ENCODE measurements at places on chromosomes 2 and 18.

GRCh38 chr2:120760446-120761135 is 24.9 kb downstream of the GLI2 start:
- DNase-seq, result no peak

DNA sequence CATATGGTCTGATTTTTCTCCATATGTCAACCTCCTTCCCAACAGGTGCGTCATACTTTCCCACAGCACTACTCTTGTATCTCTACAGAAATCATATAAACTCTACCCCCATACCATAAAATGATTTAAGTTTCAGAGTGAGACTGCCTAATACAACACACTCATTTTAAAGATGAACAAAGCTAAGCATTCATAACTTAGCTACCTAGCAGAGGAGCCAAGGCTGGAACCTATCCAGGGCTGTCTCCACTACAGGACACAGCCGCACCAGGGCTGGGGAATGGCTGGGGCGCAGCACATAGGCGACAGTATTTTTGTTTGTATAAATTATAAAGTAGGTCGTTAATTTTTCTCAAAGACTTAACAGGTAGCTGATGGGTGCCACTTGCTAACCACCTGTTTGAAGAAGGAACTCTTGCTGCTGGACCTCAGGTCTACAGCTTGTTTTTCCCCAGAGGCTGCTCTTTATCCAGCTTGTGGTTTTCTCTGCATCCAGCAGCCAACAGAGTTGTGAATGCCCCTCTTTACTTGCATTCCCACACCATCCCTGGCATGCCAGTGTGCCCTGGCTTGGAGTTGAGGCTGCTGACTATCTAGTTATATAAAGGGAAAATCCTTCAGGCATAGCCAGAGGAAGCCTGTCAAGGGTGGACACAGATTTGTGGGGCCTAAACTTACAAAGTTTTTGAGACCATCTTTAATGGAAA is 62.0 kb downstream of the HNRNPLL start:
- DNase-seq, result no peak

DNA sequence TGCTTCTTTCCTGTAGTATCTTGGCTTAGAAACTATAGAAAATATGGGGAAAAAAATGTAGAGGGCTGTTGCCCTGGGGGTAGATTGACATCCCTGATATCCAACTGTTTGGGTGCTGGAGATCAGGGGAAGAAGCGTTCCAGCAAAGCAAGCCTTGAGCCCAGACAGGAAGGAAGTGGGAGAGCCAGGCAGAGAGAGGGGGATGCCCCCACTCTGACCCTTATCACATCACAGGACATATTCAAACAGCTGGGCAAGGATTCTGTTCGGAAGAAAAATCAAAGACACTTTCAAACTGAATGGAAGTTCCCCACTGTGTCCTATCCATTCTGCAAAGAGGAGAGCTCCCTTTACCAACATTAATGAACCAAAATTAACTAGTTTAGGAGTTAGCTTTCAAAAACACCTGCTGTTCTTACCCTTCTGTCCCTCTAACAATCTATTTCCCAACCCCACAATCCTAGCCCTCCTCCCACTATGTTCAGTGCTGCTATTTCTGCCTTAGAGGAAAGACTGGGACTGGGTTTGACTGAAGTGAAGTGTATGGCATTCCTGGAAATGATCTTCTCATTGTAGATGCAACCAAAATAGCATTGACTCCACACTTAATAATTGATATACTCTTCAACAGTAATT is 16.9 kb upstream of the KCNG3 start:
- no peak for DNase-seq

GRCh38 chr18:32802591-32803451 is 30.0 kb upstream of the KLHL14 start:
- no peak for DNase-seq

DNA sequence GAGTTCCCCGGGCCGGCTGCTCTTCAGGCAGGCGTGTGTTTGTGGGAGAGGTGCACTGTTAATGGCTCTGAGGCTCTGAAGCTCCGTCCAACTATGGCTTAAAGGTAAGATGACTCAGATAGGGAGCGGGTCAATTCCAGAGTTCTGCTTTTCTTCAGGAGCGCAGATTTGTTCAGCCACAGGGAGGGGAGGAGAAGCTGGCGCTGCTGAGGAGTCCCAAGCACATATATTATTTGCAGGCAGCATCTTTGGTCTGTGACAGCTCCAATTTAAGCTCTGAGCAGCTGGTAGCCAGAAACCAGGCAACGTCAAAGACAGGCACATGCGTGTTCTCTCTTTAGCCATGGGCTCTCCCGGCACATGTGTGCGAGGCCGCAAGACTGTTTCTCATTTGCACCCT is 229.2 kb downstream of the BCL2 start:
- no peak for DNase-seq

DNA sequence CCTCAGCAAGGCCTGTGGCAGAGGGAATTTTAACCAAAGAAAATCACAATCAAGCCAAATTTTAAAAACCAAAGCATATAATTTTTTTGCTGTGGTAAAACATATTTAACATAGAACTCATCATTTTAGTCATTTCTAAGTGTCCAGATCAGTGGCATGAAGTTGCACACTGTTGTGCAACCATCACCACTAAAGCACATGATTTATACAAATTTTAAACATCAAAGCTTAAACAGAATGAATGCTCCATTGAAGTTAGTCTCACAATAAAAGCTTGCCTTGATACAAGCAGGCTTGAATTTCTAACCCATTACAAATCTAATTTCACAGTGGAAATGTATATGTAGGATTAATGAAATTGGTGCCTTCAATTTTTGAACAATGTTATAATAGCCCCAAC is 31.2 kb downstream of the FTCDNL1 start:
- DNase-seq, result no peak

DNA sequence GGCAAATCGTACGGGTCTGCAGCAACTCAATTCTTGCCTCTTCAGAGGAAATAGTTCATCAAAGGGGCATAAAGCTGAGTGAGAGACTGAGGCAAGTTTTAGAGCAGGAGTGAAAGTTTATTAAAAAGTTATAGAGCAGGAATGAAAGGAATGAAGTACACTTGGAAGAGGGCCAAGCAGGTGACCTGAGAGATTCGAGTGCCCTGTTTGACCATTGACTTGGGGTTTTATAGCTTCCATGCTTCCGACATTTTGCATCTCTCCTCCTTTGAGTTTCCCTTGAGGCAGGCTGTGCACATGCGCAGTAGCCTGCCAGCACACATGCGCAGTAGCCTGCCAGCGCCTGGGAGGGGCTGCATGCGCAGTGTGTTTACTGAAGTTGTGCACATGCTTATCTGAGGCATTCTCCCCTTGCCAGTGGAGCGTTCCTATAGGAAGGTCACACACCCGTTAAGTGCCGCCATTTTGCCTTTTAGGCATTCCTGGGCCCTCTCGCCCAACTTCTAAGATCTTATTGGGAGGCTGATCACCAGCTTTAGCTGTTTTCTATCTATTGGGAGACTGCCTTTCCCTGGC is 265.5 kb upstream of the MGAT5 start:
- no peak for DNase-seq

- no peak for DNase-seq
These were observed 5.2 kb downstream of the TGIF1 start for GRCh38 chr18:3455090-3455635.

DNA sequence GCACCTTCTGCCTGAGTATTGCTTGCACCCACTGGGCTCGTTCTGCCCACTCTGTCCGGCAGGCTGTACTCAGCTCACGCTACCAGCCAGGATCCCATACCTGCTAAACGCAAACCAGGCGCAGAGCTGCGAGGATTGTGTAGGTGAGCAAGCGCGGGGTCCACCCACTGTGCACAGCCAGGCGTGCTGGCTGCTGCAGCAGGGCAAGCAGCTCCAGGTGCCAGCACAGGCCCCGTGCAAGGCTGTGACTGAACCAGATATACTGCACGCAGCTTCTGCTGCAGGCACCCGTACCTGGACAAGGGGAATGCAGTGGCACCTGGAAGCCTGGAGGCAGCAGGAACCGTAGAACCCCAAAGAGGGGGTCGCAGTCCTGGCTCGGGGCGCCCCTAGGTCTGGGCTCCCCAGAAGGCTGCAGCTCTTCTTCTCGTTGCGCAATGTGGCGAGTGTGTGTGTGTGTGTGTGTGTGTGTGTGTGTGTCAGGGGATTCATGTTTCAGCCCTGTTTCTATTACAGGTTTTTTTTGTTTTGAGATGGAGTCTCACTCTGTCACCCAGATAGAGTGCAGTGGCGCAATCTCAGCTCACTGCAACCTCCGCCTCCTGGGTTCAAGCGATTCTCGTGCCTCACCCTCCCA is 46.1 kb upstream of the RAB1A start:
- DNase-seq, result no peak

DNA sequence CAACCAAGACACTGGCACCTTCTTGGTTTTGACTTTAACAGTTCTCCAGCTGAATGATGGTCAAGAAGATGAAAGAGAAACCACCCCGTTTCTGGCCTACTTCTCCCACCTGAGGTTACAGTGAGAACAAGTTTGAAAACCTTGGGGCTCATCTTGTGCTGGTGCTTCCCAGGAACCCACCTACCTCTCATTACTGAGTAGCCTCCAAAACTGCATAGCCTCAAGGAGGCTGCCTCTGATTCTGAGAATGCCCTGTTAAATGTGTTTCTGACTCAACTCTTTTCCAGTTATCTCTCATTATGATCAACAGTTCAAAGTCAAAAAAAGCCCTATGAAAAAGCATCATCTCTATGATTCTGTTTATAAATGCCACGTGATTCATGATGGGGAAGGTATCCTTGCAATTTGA is 121.9 kb downstream of the CACNB4 start:
- no peak for DNase-seq

DNA sequence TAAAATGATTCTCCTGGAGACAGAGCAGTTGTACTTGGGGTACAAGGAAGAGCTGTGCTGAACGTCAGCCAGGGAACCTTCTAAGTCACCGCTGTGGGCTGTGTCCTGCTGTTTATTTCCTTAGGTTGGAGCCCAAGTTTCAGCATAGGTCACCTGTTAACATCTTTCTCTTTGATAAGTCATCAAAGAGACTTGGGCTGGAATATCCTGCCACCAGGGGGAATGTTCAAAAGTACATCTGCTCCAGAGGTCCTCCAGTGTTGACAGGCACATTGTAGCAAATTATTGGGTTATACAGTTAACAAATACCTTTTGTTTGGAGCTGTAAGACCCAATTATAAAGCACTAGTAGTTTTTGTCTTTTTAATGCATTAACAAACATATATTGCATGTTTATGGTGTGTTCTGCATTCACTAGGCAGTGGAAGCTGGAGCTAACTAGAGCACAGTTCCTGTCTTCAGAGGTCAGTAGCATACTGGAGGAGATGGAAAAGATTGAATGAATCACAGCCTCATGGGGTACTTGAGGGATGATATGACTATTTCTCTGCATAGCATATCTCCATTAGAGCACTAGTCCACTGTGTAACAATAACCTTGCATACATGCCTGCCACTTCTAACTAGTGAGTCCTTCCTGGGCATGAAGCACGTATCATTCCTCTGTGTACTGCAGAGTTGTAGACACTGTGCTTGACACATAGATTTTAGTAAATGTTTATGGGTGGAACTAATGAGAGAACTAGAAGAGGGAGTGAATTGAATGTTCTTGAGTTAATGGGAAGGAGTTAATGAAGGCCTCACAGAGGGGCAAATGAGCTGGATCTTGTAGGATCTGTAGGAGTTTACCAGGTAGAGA is 182.1 kb downstream of the AGAP1 start:
- no peak for DNase-seq

- DNase-seq, result no peak
These were observed 146.5 kb upstream of the MMADHC start for GRCh38 chr2:149733936-149734685.

- no peak for DNase-seq
These were observed 5.2 kb downstream of the MYO1B start for GRCh38 chr2:191250400-191250799.

DNA sequence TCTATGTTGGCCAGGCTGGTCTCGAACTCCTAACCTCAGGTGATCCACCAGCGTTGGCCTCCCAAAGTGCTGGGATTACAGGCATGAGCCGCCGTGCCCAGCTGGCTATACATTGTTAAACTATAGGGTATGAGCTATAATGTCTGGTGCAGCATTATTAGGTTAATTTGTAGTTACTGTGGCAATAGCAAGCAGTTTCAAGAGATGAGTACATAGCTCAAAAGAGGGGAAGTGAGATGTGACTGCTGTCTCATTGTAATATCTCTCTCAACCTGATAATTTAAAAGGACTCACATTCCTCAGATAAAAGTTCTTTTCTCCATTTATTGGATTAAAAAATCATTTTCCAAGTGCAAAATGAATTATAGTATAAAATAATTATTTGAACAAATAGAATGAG is 116.4 kb downstream of the INO80D start:
- no peak for DNase-seq

- DNase-seq, result no peak
These were observed 1218.9 kb downstream of the DSC3 start for GRCh38 chr18:29823671-29824070.

- DNase-seq, result no peak
These were observed 1.6 kb downstream of the WDFY1 start for GRCh38 chr2:223943561-223944008.

DNA sequence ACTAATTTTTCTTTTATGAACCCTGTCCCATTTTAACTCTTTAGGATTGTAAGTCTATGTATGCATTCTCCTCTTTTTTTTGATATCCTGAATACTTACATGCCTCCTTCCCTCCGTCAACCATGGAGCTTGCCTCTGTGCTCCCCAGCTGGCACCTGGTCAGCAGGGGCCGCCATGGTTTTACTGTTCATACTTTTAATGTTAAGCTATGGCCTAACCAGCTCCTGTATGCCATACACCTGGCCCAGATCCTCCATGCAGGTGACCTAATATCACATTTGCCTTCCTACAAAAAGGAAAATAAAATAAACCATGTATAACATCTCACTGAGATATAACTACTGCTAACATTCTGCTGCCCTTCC is 283.1 kb upstream of the TRIB2 start:
- DNase-seq, result no peak

GRCh38 chr2:105166688-105167087 is 74.9 kb upstream of the GPR45 start:
- no peak for DNase-seq

- DNase-seq, result no peak
These were observed 132.7 kb upstream of the MEX3C start for GRCh38 chr18:51330148-51330547.

All from stimulated activated CD8-positive, alpha-beta memory T cell treated with anti-CD3 and anti-CD28 coated beads, Interleukin-4, amount 100 ng/mL, for 1 hour (primary cell).